ENCODE measurements at places on chromosomes 13 and 19.
A peak's percentile ranks its signal among the peaks of the same experiment; 100 is the strongest.

- no peak for DNase-seq
Measured at GRCh38 chr13:46401432-46401831, 14.4 kb upstream of the RUBCNL start.

DNA sequence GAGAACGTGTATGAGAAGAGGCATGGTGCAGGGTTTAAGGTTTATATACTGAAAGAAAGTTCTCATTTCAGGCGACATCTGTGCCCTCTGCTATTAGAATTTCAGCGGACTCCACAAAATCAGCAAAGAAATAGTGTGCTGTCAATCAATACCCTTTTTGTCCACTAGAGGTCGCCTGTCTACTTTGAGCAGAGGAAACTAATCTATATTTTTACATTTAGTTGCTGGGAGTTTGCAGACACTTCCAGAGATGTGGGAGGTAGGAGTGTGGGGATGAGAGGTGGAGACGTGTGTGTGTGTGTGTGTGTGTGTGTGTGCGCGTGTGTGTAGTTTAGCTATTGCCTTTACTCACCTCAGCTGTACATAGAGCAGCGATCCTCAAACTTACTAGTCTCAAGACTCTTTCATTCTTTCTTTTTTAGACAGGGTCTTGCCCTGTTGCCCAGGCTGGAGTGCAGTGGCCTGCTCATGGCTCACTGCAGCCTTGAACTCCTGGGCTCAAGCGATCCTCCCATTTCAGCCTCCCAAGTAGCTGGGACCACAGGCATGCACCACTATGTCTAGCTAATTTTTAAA, 9.7 kb downstream of the INAFM1 start:
- DNase-seq, result peak; percentile 48

DNA sequence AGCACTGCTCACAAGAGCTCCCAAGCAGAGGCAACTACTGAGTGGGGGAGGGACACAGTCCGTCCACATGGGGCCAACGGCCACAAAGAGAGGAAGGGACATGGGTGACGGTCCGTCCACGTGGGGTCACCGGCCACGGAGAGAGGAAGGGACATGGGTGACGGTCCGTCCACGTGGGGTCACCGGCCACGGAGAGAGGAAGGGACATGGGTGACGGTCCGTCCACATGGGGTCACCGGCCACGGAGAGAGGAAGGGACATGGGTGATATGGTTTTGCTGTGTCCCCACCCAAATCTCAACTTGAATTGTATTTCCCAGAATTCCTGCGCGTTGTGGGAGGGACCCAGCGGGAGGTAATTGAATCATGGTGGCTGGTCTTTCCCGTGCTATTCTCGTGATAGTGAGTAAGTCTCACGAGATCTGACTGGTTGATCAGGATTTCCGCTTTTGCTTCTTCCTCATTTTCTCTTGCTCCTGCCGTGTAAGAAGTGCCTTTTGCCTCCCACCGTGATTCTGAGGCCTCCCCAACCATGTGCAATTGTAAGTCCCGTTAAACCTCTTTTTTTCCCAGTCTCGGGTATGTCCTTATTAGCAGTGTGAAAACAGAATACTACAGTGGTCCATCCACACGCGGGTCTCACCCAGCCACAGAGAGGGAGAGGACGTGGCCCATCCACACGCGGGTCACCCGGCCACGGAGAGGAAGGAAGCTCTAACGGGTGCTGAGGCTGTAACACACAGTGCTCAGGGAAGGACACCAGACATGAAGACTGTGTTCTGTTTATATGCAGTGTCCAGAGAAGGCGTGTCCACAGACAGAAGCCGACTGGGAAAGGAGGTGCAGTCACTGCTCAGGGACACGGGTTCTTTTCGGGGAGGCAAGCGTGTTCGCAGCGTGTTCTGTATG, 48.5 kb downstream of the GAS6 start:
- no peak for DNase-seq

GRCh38 chr13:25886438-25887214, 165.2 kb downstream of the SHISA2 start:
- peak; percentile 52 for DNase-seq

GRCh38 chr19:7395360-7396066, 46.8 kb downstream of the ARHGEF18 start:
- DNase-seq, result no peak

DNA sequence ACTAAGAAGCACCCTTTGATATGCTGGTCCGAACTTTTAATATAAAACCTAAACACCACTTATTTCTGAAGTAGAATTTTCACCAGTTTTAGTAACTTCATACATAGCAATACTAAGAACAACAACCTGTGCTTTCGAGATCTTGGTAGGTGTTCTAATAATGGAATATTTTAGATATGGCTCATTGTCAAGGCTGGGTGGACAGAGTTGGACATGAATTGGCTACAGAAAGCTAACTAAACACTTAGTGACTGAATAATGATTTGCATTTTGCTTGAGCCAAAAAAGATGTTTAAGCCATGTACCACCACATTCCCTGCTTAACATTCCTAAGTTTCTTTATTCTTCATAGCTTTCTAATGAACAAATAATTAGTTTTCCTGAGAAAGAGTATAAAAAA, 344.3 kb upstream of the SGCG start:
- no peak for DNase-seq

DNA sequence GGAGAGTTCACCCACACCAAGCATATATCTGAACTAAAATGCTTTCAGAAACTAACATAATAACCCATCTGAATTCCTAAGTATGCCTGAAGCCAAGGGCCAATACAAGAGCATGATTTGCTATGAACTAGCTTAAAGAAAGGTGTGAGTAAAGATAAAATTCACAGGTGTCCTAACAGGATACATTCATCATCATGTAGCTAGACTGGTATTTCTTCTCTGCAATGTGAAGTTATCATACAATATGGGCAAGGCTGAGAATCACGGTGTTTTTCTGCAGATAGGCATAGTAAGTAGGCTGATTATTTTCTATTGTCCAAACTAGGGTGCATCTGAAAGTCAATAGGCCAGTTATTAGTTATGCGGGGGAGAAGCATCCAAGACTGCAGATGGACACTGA, 63.1 kb downstream of the STK24 start:
- no peak for DNase-seq

DNA sequence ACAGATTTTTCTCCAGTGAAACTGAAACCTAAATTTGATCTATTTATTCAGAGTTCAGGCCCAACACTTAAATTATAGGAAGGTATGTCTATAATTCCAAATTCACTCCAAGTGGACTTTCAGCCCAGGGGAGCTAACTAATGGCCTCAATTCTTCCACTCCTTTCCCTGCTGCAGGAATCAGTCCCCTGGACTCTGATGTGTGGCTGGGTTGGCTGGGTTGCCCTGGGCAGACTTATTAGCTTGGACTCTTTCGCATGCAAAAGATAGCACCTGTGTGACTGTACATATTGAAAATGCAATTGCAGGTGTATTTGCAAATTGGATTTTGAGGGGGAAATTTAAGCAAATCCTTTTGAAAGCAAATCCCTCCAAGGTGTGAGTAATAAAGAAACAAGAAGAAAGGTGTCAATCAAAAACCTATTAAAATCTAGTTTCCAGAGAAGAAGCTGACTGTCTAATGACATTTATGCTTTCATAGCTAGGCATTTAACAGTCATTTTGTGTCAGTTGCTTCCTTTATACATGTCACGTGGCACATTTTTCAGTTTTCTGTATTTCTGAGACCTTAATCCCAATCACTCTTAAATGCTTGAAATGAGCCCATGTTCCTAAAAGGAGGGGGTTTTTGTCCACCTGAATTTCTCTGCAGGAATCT, 42.7 kb downstream of the KLF5 start:
- no peak for DNase-seq

GRCh38 chr19:40453151-40453735, 9.1 kb upstream of the SERTAD3 start:
- DNase-seq, result no peak

DNA sequence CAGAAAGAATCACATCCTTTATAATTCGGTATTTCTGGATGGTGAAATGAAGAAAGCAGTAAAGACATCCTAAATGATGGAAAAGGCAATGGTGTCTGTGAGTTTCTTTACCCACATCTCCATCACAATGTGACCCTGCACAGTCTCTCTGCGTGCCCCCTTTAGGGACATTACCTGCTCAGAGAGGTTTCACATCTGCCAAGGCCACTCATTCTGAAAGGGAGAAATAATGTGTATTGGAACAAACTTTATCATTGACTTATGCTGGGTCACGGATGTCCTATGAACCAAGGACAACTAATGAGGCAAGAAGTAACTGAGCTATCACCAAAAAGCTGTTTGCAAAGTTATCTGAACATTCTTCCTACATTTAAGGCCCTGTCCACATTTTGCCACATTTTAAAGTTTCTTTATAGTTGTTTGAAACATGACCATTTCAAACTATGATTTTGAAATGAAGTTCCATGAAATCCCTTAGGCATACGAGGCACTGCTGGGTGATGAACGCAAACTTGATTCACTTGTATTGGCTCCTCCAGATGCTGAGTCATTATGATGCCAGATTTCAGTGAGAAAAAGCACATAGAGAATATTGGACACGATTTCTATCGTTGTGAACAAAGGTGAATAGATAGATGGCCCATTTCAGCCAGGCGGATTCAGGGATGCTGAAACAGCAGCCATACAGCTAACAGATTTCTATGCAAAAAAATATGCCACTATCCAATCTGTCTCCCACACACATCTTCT, 63.5 kb upstream of the HMGB1 start:
- no peak for DNase-seq

GRCh38 chr13:34720618-34721017, 221.5 kb upstream of the NBEA start:
- no peak for DNase-seq

- DNase-seq, result no peak
Measured at GRCh38 chr19:17245535-17245984, at the start of gene NR2F6. NR2F6 (minus strand) TSS chr19:17245919; CDS start chr19:17245220, 699 bp downstream.

DNA sequence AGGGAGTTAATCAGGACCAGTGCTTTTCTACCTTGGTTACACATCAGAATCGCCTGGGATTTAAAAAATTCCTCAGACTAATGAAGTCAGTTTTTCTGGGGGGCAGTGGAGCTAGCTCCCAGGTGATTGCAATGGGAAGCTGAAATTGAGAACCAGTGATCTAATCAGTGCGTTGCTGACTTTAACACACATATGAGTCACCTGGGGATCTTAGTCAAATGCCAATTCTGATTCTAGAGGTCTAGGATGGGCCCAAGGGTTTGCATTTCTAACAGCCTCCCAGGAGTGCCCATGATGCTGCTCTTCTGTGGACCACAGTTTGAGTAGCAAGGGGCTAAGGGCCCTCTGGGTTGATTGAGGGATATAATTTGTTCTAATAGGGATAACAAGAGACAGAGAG, 54.5 kb downstream of the KL start:
- no peak for DNase-seq
